Chondrocyte (in vitro differentiated cells): ENCODE measurements at places on chromosomes 6 and 20. TPM values are rescaled to one million over a fixed set of nuclear protein-coding genes. Genes with fewer than 3 reads are reported as not detected.

The FHL5 gene
- not detected in 3 replicates for total RNA-seq

The DNAAF9 gene
- 14.8 to 17.8 TPM (median 16.8 TPM) in 3 replicates for total RNA-seq

The ENPP5 gene
- total RNA-seq = 0.12 to 0.28 TPM in 2 of 3 replicates, not detected in the other

The ATRN gene
- 52.0 to 55.1 TPM (median 52.8 TPM) in 3 replicates for total RNA-seq

The CALHM5 gene
- 9.7 to 10.8 TPM (median 10.4 TPM) in 3 replicates for total RNA-seq

The CRIP3 gene
- 0.47 to 0.94 TPM (median 0.72 TPM) in 3 replicates for total RNA-seq

The SLPI gene
- 0.40 to 1.3 TPM in 2 of 3 replicates, not detected in the other for total RNA-seq

The ZKSCAN8 gene
- 21.4 to 25.6 TPM (median 22.2 TPM) in 3 replicates for total RNA-seq

The PLAGL1 gene
- 81.9 to 105 TPM (median 83.1 TPM) in 3 replicates for total RNA-seq

The MOXD1 gene
- 9.0 to 14.3 TPM (median 9.1 TPM) in 3 replicates for total RNA-seq

The TENT5A gene
- 25.8 to 57.9 TPM (median 27.9 TPM) in 3 replicates for total RNA-seq
